ENCODE measurements at places on chromosomes 4 and X. TPM values are rescaled to one million over a fixed set of nuclear protein-coding genes. Genes with fewer than 3 reads are reported as not detected.

Gene CT45A10
- not detected for total RNA-seq

Gene MAMLD1
- total RNA-seq: 1.1 TPM

Gene PIR
- 0.53 TPM for total RNA-seq

Gene IL13RA1
- 0.79 TPM for total RNA-seq

- H3K4me3 ChIP-seq: peak overlapping the region; percentile 100
- H3K27me3 ChIP-seq: no peaks in the 10 kb centered on the region
- H3K4me1 ChIP-seq: peaks cover 37% of the 10 kb centered on the region
- H3K36me3 ChIP-seq: peaks cover 6% of the 10 kb centered on the region
- DNase-seq: no peak
- peak overlapping the region; percentile 95 for H3K27ac ChIP-seq
Measured at GRCh38 chr4:17613761-17614415, 553 bp upstream of the MED28 start.

- no peaks in the 10 kb centered on the region for H3K4me1 ChIP-seq
- H3K4me3 ChIP-seq: no peak overlapping the region
- no peaks in the 10 kb centered on the region for H3K27me3 ChIP-seq
Measured at GRCh38 chrX:78011846-78012245, 42.4 kb upstream of the PGAM4 start.

DNA sequence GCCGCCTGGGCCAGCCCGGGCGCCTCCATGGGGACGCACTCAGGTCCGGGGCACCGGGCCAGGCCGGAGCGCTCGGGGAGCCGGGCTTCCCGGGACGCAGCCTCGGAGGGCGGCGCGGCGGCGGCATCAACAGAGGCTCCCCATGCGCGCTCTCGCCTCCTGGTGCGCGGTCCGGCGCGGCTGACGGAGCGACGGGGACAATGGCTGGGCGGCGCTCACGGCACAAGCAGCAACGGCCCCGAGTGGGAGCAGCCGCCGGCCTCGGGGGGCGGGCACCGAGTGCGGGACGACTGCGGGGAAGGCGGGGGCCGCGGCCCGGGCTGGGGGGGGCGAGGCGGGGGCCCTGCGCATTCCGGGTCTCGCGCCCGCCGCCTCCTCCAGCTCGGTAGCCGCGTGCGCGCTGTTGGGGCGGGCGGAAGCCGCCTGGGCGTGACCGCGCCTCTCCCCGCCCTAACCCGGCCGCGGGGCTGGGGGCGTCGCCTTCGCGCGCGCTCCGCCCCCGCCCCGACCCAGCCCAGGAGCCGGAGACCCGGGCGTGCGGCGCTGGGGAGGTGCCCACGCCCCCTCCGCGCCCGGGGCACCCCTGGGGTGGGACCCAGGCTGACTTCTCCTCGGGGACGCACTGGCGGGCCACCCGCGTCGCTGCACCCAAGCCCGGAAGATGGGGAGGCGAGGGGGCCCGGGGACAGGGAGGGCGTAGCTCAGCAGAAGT is at the start of gene PRKX:
Gene PRKX (minus strand): TSS at position 425 of the 712 bp plus-strand sequence. CDS start 396 bp downstream, at position 29.
- H3K36me3 ChIP-seq: no peaks in the 10 kb centered on the region
- H3K27me3 ChIP-seq: no peaks in the 10 kb centered on the region
- peak within 1 kb of the TSS; percentile 60 for H3K27ac ChIP-seq
- peak; percentile 86 for DNase-seq

DNA sequence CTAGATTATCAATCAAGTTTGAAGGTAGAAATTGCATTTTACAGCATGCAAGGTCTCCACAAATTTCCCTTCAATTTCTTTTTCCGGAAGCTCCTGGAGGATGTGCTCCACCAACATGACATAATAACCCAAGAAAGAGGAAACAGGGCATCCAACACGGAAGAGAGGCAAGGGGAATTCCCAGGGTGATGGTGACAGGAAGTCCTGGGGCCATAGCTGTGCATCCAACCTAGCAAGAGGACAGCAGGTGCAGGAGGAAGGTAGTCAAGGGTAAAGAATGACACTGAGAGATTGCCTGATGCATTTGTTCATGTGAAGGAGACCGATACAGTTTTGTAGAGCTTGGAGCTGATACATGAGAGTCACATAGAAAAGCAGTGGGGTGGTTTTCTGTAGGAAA is 115.7 kb upstream of the LSM6 start:
- no peak overlapping the region for H3K27ac ChIP-seq
- H3K36me3 ChIP-seq: no peaks in the 10 kb centered on the region
- DNase-seq: no peak
- no peak overlapping the region for H3K4me3 ChIP-seq
- no peaks in the 10 kb centered on the region for H3K27me3 ChIP-seq
- no peaks in the 10 kb centered on the region for H3K4me1 ChIP-seq

DNA sequence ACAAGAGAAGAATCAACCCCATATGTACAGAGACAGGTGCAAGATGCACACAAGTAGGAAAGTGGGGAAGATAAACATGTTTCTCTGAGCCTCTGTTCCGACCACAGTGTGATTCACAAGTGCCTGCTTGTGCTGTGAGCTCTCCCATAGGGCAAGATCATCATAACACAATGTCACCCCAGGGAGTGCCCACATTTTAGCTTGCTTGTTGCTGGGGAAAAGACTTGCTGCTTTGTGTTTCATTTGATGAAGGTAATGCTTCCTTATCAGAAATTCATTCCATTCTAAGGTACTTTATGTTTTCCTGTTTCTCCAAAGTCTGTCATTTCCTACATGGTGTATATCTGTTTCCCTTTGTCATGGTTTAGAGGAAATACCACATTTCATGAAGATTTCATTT is 304.5 kb upstream of the DIPK2B start:
- H3K27me3 ChIP-seq: no peaks in the 10 kb centered on the region
- no peak for DNase-seq
- no peak overlapping the region for H3K4me3 ChIP-seq
- H3K4me1 ChIP-seq: peaks cover 5% of the 10 kb centered on the region

DNA sequence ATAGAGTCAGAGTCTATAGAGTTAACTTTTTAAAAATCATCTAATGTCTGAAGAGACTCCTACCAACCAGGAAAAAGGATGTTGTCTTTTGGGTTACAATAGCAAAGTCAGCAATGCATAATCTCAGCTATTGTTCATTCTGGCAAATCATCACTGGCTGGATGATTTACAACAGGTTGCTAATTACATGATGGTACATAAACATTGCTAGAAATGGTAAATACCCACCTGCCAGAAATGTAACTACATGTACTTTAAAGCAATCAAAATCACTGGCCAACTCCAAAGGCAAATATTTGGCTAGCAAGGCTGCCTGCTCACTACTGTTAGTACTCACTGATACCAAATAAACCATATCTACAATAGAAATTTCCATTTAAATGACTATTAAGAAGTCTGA is 91.1 kb downstream of the PPP3CA start:
- H3K4me3 ChIP-seq: no peak overlapping the region
- no peak overlapping the region for H3K27ac ChIP-seq
- no peak for DNase-seq
- H3K27me3 ChIP-seq: no peaks in the 10 kb centered on the region
- H3K36me3 ChIP-seq: no peaks in the 10 kb centered on the region
- peaks cover 25% of the 10 kb centered on the region for H3K4me1 ChIP-seq

DNA sequence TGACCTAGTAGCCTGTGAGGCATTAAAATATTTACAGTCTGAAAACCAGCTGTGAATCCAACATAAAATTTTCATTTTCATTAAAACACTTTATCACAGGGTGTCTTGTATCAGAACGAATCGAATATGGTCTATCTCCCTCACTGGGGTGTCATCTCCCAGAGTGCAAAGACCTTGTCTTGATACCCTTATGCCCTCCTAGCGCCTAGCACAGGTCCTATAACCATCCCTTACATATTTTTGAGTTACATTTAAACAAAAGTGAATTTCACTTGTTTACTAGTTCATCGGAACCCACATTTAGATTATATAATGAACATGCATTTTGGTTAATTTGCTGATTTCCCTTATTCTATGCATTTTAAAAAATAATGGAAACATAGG is 14.0 kb downstream of the DIPK2B start:
- no peak overlapping the region for H3K4me3 ChIP-seq
- H3K36me3 ChIP-seq: no peaks in the 10 kb centered on the region
- no peaks in the 10 kb centered on the region for H3K4me1 ChIP-seq

DNA sequence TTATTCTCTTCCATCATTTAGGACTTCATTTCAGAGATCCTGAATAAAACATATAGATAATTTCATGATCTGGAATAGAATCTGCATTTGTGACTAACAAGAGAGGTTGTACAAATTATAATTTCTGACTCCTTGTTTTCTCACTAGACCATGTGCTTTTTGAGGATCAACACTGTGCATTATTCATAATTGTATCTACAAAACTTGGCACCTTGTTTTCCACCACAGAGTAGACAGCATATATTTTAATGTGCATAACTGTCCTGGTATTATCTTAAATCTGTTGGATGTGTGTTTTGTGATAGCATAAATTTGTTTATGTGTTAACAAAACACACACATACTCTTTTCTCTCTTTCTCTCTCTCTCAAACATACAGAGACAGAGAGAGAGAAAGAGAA is 514.9 kb upstream of the GALNT7 start:
- no peaks in the 10 kb centered on the region for H3K27me3 ChIP-seq
- no peak for DNase-seq
- H3K4me3 ChIP-seq: no peak overlapping the region
- no peaks in the 10 kb centered on the region for H3K36me3 ChIP-seq
- no peak overlapping the region for H3K27ac ChIP-seq
- no peaks in the 10 kb centered on the region for H3K4me1 ChIP-seq

DNA sequence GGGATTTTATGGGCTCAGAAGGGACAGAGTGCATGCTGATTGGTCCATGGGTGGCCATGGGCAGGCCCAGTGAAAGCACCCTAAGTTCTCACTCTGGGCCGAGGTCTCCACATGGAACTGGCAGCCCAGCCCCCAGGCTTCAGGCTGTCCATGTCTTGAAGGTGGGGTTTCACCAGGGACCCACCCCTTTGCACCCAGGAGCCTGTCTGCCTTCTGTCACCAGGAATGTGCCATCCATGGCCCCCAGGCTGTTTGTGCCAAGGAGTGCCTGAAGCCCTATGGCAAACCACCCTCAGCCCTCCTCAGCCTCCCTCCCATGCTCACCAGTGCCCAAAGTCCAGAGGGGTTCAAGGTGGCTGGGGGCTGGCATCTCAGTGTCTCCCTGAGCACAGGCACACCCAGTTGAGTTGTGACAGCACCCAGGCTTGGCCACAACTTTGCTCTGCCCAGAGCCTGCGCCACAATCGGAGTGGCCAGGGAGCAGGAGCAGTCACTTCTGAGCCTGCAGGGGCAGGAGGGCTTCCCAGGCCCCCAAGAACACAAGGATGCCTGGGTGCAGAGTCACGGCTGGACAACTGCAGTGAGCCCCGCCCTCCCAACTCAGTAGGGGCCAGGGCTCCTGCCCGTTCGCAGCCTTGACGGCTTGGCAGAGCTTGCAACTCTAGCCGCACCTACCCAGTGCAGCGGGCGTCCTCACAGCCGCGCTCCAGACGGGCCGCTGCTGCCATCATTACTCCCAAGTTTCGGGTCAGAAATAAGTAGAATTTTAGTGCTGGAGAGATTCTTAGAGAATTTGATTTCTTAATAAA is 185.3 kb upstream of the NUDT6 start:
- H3K36me3 ChIP-seq: no peaks in the 10 kb centered on the region
- no peak overlapping the region for H3K4me3 ChIP-seq
- H3K27ac ChIP-seq: no peak overlapping the region
- no peaks in the 10 kb centered on the region for H3K27me3 ChIP-seq

DNA sequence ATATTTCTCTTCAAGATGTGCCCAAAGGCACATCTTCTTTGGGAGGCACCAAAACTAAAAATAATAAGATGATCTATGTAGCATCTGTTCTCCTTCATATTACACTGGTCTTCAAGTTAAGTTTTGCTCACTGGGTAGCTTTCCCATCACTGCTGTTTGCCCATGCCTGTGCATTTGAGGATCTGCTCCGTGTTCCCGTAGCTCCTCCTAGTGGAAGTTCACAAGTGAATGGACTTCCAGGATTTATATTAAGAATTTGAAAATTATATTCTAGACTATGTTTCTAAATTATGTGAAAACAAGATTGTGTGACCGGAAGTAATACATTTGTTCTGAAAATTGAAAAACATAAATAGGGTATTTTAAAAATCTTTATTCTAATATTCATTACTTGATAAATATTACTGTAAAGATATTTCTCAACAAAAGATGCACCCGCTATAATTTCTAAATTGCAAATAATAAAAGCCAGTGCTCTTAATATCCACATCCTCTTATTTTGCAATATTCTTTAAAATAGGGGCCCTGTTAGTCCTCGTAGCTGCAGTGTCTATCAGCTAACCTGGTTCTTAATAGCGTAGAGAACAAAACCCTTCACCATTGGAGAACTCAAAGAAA is 147.7 kb downstream of the RBM46 start:
- no peaks in the 10 kb centered on the region for H3K36me3 ChIP-seq
- no peak overlapping the region for H3K27ac ChIP-seq
- H3K4me3 ChIP-seq: no peak overlapping the region
- no peaks in the 10 kb centered on the region for H3K27me3 ChIP-seq

GRCh38 chr4:109921384-109921808 is 8.7 kb downstream of the EGF start:
- DNase-seq: no peak
- H3K27me3 ChIP-seq: no peaks in the 10 kb centered on the region
- no peaks in the 10 kb centered on the region for H3K36me3 ChIP-seq
- no peaks in the 10 kb centered on the region for H3K4me1 ChIP-seq
- no peak overlapping the region for H3K27ac ChIP-seq
- H3K4me3 ChIP-seq: no peak overlapping the region

DNA sequence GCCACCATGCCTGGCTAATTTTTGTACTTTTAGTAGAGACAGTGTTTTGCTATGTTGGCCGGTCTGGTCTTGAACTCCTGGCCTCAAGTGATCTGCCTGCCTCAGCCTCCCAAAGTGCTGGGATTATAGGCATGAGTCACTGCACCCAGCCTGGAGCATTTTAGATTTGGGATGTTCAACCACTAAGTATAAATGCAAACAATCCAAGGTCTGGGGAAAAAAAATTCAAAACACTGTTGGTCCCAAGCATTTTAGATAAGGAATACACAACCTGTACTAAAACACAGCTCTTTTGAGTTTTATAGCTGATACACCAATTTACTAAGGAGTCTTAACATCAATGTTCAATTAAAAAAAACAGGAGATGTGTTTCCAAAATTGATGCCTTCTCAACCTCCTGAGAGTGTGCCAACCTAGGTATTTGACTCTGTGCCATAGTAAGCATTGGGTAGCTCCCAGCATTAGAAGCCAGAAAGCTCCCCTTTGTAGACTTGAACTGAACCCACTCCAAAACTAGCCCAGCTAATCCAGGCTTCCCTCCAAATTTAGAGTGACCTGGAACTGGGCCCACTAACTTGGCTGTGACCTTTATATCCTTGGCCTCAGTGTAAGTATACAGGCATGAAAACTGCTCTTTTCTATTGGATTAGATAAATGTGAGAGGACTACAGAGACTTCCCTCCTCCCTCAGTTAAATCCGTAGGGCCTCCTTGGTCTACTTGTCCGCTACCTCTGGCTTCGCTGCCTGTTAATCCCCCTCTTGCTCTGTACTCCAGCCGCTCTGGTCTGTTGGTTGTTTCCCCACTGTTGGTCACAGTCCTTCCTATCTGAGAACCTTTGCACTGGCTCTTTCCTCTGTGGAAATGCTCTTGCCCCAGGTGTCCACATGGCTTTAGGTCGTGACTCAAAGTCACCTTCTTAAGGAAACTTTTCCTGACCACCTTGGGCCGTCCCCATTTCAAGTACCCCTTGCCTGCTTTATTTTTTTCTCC is 77.6 kb downstream of the CCKAR start:
- no peak for DNase-seq
- H3K36me3 ChIP-seq: peaks cover 5% of the 10 kb centered on the region
- H3K27ac ChIP-seq: no peak overlapping the region
